Type B pancreatic cell (in vitro differentiated cells): ENCODE measurements at places on chromosomes 7 and 10. TPM values are rescaled to one million over a fixed set of nuclear protein-coding genes. Genes with fewer than 3 reads are reported as not detected.

The JCAD gene
- 11.0 and 31.0 TPM in 2 replicates for total RNA-seq

The WEE2 gene
- total RNA-seq, result not detected in 2 replicates

The BZW2 gene
- 73.3 and 89.8 TPM in 2 replicates for total RNA-seq

The A1CF gene
- total RNA-seq, result 12.1 and 26.1 TPM in 2 replicates

The BHLHA15 gene
- total RNA-seq, result 0.46 and 0.57 TPM in 2 replicates
